GM10248 (cell line): ENCODE measurements at places on chromosomes 16 and 17.
A peak's percentile ranks its signal among the peaks of the same experiment; 100 is the strongest.

DNA sequence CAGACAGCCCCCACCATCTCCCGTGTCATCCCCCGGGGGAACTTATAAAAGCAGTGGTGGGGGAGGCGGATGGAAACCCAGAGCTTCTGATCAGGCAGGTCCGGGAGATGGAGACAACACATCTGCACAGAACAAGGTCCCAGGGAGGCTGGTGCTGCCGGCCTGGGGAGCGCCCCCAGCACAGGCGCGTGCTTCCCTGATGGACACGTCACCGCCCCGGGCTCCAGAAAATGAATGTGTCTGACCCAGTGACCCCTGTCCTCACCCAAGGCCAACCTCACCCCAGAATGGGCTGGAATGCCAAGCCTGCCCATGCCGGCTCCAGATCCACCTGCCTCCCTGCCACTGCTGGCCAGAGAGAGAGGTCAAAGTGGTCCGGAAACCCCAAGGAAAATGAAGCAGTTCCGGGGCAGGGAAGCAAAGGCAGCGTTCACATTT, 12.5 kb downstream of the SLC7A5 start:
- DNase-seq: no peak

GRCh38 chr17:72142614-72143013, 21.8 kb downstream of the SOX9 start:
- DNase-seq: no peak

- DNase-seq: peak; percentile 89
These were observed 6.7 kb downstream of the RHBDF1 start for GRCh38 chr16:65745-66144.

DNA sequence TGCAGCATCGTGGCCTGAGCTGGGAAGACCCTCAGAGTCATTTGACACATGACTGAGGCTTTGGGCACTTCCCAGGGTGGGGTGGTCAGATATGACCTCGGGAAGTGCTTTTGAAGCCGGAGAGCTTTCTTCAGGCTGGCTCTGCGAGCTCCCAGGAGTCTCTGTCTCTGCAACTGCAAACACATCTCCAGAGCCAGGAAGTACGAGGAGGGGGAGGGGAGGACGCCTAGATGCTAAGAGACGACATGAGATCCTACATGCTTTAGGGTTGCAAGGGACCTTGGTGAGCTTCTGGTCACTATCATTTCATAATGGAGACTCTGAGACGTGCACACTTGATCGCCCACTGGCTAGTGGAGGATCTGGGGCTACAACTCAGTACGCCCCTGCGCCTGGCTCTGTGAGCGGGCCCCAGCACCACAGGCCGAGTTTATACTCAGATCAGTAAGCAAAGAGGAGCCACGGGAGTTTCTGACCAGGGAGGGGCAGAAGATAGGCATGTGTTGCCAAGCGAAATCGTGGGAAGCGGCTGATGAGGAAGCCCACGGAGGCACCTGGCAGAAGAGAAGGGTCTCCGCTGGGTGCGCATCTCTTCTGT, 527 bp upstream of the MGAT5B start:
- no peak for DNase-seq

DNA sequence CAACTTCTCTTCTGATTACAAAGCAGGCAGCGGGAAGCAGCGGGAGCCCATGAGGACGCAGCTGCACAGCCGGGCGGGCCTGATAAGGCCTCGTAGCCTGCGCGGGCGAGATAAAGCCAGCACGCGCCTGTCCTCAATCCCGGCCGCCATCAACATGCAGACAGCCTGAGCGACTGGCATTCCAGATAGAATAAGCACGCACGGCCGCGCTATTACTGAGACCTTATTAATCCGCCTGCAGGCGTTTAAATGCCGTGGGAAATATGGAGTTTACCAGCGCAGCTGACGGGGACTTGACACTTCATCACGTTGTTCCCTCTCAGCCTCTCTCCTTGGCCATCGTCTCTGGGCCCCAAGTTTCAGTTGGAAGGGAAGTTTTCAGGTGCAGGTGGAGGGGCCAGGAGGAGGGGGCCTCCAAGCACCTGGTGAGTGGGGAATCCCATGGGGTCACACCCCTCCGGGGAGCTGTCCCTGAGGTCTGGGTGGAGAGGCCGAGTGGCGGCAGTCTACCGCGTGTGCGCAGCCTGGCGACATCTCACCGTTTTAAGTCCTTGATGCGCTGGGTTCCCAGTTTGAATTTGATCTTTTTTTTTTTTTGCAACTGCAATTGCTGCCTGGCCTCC, 27.3 kb upstream of the CBFA2T3 start:
- DNase-seq: peak; percentile 59

DNA sequence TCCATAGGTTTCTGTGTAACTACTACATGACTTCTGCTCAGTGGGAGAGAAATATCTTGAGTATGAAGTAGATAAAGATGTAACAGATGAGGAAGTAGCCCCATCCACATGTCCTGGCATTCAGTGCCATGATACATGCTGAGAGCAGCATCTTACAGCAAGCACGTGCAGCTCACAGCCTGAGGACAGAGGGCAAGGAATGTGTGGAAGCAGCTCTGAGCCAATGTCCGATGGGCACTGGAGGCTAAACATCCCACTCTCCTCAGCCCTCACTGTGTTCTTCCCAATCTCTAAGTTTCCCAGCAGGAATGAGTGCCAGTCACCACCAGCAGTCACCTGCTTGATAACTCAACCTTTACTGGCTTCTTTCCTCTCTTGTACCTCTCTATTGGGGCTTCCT, 40.4 kb downstream of the CFDP1 start:
- DNase-seq: no peak

GRCh38 chr17:44174427-44174826, 3.9 kb downstream of the ASB16 start:
- no peak for DNase-seq

- no peak for DNase-seq
These were observed 57.4 kb downstream of the C16orf78 start for GRCh38 chr16:49431040-49431439.

DNA sequence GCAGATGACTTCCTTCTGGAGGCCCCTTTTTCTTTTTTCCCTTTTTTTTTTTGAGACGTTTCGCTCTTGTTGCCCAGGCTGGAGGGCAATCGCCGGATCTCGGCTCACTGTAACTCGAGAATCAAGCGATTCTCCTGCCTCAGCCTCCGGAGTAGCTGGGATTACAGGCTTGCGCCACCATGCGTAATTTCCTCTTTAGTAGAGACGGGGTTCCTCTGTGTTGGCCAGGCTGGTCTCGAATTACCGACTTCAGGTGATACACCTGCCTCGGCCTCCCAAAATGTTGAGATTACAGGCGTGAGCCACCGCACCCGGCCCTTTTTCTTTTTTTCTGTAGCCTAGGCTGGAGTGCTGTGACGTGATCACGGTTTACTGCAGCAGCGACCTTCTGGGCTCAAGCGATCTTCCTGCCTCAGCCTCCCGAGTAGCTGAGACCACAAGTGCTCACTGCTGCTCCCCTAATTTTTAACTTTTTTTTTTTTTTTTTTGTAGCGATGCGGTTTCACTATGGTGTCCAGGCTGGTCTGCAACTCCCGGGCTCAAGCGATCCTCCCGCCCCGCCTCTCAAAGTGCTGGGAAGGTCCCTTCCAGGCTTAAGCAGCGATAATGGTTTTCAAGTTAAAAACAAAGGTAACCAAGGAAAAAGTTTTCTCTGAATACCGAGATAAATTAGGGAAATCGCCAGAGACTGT, 956 bp upstream of the IST1 start:
- DNase-seq: no peak

DNA sequence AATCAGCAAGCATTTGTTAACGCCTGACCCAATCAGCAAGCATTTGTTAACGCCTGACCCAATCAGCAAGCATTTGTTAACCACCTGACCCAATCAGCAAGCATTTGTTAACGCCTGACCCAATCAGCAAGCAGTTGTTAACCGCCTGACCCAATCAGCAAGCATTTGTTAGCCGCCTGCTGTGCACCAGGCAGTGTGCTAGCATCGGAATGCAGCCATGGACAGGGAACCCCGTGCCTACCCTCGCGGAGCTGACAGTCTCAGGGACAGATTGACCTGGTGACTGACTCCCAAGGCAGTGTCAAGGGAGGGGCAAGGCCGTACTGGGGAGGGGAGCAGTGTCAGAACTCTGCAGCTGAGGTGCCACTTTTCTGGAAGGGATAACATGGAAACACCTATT, 66.9 kb downstream of the ABR start:
- DNase-seq: no peak

GRCh38 chr16:29862383-29862883, 593 bp downstream of the CDIPT start:
- DNase-seq: no peak

DNA sequence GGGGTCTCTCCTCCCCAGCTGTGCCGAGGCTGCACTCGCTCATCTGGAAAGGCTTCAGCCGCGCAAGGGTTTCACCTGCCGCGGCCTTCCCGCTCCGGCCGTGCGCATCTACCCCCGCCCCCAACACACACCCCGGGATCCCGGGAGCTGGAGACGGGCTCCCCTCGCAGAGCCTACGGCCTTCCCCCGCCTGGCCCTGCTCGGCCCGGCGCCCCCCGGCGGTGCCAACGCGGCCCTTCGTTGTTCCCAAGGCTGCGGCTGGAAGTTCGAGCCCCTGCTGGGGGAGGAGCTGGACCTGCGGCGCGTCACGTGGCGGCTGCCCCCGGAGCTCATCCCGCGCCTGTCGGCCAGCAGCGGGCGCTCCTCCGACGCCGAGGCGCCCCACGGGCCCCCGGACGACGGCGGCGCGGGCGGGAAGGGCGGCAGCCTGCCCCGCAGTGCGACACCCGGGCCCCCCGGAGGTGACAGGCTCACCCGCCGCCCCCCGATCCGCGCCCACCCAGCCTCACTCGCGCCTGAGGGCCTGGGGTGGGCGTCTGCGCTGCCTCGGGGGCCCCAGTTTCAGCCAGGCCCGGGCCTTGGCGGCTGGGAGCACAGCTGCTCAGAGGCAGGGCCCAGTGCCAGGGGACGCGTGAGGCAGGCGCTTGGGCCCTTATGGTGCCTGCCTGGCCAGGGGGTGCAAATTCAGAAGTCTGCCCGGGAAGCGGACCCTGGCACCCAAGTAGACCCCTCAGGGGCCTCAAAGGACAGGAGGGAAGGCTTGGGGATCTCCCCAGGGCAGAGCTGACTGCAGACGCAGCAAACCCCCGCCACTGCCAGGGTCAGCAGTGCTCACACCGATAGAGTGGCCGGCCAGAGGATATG, 11.2 kb downstream of the GALK1 start:
- peak; percentile 91 for DNase-seq

DNA sequence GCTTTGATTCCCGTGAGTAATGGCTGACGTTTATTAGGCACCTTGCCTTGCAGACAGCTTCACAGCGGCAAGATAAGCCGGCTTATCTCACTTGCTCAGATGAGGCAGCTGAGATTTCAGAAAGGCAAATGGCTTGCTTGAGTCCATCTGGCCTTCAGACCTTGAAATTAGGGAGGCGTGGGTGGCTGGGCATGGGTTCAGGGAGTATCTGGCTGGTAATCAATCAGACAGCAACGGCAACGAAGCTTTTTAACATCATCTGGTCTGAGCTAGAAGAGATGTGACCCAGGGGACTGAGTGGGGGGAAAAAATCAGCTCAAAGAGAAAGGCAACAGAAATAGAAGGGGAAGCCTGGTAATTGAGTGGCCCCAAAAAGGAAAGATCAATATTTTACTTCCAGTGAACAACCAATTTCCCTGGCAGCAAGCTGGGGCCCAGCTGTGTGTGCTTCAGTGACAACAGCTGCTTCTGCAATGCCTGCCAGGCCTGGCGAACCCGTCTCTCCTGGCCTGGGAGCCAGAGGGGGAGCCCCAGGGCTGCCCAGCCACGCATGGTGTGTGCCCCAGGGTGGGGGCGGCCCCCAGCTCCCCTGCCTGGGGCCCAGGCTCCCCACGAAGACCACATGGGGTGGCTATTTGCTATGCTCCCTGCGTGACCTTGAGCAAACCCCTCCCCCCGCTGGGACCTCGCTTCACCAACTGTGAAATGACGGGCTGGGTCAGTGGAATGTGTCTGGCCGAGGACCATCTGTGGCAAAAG, 34.0 kb downstream of the RAB11FIP4 start:
- DNase-seq: no peak

DNA sequence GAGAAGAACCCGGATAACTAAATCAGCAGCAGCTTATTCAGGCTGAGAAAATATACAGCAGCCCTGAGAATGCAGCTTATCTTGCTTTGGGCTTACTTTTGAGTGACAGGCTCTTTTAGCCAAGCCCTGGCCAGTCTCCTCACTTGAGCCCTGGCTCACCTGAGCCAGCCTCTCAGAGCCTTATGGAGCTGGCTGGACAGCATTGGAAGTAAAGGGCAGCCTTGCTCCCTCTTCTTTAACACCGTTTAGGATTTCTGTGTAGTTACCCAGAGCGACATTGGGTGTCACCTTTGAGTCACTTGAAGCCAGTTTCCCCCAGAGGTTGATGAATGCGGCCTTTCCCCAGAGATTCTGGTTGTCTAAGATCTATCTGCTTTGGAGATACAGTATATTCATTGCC, 7.7 kb upstream of the NPIPB2 start:
- DNase-seq: peak; percentile 81

GRCh38 chr17:38751144-38751807, 1.3 kb upstream of the PSMB3 start:
- DNase-seq: no peak

DNA sequence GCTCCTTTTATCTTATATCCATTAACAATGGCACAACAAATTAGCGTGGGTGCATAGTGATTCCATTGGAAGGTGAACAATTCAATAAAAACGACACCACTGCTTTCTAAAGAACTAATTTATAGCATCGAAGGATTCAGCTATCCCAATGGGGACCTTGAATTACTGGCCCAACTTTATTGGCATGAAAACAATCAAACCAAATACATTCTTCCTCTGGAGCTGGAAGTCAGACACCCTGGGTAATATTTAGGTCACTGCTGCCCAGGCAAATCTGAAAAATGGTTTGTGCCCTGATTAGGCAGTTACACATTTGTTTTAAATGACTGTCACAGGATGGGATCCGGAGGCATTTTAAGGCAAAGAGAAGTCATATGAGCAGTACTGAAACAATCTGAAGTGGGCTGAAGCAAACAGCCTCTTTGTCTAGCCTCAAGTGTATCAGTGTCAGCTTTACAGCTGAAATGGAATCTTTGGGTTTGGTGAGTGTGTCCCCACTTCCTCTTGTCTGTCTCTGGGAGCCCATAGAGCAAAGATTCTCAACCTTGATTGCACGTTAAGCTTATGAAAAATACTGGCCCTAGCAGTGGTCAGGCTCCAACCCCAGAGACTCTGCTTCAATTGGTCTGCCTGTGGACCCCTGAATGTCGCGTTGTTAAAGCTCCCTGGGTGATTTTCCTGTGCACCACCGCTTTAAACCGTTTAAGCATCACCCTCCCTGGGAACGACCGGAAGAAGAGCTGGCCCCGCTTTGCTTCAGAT, 30.3 kb downstream of the CDK5R1 start:
- peak; percentile 49 for DNase-seq
